Caudate nucleus (tissue), 63 donors: ENCODE measurements at places on chromosomes 1 and 21.

GRCh38 chr1:24117722-24118409 lies 5.9 kb upstream of the MYOM3 start:
- DNase-seq = no peak

GRCh38 chr1:26697431-26697977 lies 1.7 kb downstream of the ARID1A start:
- DNase-seq = no peak

- no peak for DNase-seq
Measured at GRCh38 chr21:44904141-44904923, 16.4 kb downstream of the ITGB2 start.

- no peak for DNase-seq
Measured at GRCh38 chr1:218817071-218817470, 356.6 kb upstream of the LYPLAL1 start.

- DNase-seq = peak; percentile 1
Measured at GRCh38 chr1:80170811-80171485, 1164.4 kb upstream of the ADGRL4 start.

DNA sequence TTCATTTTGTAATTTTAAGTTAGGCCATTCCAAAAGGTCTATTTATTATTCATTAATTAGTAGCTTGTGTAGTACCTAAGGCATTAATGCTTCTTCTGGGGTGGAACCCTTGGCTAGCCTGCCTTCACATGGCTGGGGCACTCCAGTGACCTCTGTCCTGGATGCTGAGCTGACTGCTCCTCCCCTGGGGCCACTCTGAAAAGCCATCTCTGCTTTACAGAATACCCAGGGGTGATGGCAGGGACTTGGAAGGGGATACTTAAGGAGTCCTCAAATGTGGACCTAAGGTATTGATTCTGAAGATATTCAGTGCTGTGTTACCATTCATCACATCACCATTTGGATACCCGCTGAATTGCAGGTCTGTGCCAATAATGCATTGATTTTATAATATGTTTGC lies 187.8 kb upstream of the COA6 start:
- DNase-seq = no peak

GRCh38 chr1:195970209-195970608 lies 638.0 kb downstream of the KCNT2 start:
- no peak for DNase-seq

- DNase-seq = no peak
Measured at GRCh38 chr1:203475012-203475981, at the start of gene PRELP. PRELP (plus strand) TSS chr1:203475806; CDS start chr1:203483185, 7,379 bp downstream.

DNA sequence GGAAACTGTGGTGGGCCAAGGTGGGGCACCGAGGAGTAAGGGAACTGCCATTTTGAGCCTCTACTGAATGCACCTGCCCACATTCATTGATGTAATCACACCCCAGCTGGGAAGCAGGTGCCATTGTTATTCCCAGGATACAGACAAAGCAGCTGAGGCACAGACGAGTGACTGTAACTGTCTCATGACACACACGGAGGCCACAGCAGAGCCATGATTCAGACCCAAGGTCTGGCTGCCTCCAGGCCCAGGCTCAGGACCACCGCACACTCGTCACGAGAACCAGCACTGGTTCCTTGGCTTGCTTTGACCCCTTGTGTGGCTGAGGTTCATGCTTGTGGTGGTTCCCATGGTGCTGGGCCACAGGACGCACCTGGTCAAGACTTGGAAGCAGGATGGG lies 45.6 kb upstream of the CLIC4 start:
- no peak for DNase-seq

GRCh38 chr1:183778568-183779433 lies 26.1 kb upstream of the RGL1 start:
- no peak for DNase-seq

GRCh38 chr1:54973205-54973921 lies 7.1 kb upstream of the TMEM61 start:
- no peak for DNase-seq

GRCh38 chr21:39082656-39083376 lies 100.4 kb downstream of the PSMG1 start:
- DNase-seq = no peak

- DNase-seq = no peak
Measured at GRCh38 chr1:117615474-117615873, 9.6 kb downstream of the TENT5C start.

DNA sequence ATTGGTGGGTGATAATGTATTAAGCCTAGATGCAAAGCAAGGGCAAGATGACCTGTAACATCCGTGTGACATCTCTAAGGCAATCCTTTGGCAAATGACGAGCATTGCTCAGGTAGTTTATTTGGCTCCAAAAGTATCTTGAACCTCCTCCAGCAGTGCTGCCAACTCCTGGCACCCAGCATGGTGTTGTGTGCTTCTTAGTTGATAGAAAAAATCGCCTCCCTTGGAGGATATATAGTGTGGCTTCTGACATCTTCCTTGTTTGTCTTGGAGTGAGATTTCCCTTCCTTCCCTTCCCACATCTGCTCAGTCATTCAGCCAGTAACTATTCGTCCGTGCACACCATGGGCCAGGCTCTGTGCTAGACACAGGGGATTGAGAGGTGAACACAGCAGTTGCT lies 121.8 kb downstream of the TOMM20 start:
- DNase-seq = no peak

DNA sequence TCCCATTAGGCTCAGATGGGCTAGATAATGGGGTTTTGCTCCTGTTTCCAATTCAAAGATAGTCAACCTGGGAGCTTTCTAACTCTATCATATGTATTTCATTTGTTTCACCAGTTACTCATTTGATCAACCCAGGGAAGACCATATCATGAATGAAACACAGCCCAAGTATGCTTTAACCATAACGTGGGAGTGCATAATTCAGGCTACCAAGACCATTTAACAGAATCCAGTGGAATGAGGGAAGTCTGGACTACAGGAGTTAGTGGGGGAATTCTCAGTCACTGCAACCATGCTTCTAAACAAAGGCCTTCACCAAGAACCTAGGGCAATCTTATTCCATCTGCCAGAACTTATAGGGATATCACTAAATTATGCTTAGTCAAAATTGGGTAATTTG lies 15.0 kb upstream of the SLC16A1 start:
- DNase-seq = no peak

- no peak for DNase-seq
Measured at GRCh38 chr1:181768211-181768929, 285.1 kb downstream of the CACNA1E start.

GRCh38 chr1:213075725-213076124 lies 24.7 kb downstream of the RPS6KC1 start:
- no peak for DNase-seq

- no peak for DNase-seq
Measured at GRCh38 chr1:72184099-72184701, 98.1 kb downstream of the NEGR1 start.

GRCh38 chr21:15272591-15272990 lies 207.8 kb upstream of the NRIP1 start:
- DNase-seq = no peak

- peak; percentile 12 for DNase-seq
Measured at GRCh38 chr1:4048076-4048475, 148.0 kb upstream of the C1orf174 start.

DNA sequence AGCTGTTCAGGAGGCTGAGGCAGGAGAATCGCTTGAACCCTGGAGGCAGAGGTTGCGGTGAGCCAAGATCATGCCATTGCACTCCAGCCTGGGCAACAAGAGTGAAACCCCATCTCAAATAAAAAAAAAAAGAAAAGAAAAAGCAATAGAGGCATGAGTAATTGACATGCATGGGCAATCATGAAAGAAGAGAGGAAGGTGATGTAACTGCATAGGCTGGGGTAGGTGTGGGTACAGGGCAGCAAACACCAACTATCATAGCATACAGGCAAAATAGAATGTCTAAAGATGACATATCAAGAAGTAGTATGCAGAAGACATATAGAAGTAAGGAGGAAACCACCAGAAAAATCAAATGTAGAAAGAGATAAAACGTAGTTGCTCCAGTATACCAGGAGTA lies 19.0 kb upstream of the MGST3 start:
- no peak for DNase-seq

GRCh38 chr1:32291145-32291707 lies 657 bp upstream of the HDAC1 start:
- no peak for DNase-seq

DNA sequence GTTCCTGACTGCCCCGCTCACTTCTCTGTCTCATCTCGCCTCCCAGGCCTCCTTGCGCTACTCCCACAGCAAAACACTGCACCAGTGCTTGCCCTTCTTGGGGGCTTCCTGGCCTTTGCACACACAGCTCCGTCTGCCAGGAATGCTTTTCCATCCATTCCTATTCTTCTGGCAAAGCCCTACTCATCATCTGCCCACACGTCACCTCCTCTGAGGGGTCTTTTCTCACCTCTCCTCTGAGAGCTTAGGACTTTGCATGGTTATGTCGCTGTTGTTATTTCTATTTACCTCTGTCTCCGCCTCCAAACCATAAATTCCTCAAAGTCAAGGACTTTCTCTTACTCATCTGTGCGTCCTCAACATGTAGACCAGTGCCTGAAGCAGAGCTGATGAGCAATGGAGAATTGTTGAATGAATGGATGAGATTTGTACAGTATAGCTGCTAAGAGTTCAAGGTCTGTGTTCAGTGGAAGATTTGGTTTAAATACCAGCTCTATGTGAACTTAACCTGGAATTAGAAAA lies 26.4 kb upstream of the BTG2 start:
- no peak for DNase-seq

DNA sequence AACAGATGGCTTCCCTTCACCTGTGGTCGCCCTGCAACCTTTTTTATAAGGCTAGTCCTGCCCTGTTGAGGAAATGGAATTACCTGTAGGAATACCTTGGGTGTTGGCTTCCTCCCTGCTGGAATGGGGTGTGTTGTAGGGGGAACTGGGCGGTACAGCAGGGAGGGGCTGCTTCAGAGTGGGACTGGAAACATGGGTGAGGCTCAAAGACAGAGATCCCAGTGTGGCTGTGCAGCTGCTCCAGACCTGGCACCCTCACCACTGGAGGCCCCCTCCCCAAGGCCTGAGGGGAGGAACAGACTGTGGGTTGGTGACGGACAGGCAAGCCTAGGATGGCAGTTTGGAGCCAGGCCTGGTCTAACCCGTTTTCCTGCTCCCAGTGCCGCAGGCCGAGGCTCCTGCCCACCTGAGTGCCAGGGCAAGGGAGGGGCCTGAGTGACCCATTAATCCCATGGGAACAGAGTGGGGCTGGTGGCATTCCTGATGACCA lies 4.5 kb downstream of the EFNA3 start:
- no peak for DNase-seq

GRCh38 chr1:53391296-53391695 lies 63.4 kb upstream of the LRP8 start:
- DNase-seq = no peak

GRCh38 chr1:234125283-234125682 lies 220.8 kb downstream of the SLC35F3 start:
- DNase-seq = no peak

- DNase-seq = no peak
Measured at GRCh38 chr1:2556678-2557481, 709 bp downstream of the TNFRSF14 start.

DNA sequence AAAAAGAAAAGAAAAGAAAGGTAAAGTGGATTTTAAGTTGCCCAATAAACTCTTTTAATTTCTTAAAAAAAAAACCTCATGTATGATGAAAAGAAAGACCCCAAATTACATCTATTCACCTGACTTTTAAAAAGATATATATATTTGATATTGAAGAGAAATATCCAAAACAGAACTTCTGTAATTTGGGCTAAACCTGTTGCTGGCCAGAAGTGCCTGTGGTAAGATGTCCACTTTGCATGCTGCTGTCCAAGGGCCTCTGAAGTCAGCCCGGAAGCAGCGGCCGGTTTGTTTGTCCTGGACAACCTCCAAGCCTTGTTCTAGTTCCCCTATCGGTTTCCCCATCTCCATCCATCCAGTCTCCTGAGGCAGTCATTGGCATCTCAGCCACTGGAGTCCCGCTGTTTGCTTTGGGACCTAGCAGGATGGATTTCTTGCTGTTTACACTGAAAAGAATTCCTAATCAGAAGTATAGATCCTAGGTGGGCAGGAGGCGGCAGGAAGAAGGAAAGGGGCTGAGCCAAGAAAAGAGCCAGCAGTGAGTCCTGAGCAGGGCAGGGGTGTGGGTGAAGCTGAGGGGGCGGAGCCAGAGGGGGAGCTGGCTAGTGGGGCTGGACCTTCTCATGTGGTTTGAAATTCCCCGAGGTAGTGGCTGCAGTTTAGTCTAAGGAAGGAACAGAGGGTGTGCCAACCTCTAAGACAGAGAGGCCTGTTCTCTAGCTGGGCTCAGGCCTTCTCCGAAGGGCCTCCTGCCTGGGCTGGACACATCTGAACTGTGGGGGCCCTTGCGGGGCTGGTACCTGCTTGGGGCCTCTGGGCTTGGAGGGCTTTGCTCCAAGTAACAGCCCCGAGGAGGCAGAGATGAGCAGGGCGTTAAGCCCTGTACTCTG lies 3.3 kb downstream of the NCMAP start:
- DNase-seq = peak; percentile 64

- no peak for DNase-seq
Measured at GRCh38 chr1:85462931-85463649, 1.9 kb downstream of the DDAH1 start.

DNA sequence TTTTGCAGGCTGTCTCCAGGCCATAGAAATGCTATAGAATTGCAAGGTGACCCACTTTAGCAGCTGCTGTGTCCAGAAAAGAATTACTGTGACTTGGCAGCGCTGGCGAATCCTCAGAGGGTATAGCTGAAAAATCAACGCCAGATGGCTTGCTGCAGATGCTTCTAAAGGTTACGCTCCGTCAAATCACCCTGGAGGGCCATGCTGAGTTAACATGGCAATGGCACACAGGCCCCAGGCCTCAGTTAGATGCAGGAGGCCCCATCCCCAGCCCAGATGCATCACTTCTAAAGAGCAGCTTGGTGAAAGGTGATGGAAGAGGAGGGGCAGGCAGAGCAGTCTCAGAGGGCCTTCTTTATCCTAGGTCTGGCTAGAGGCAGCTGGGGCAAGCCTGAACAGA lies 18.0 kb downstream of the KIAA1614 start:
- no peak for DNase-seq

GRCh38 chr1:204494281-204495077 lies at the start of gene PIK3C2B:
PIK3C2B (minus strand) TSS chr1:204494805; CDS start chr1:204469802, 25,003 bp downstream.
- peak; percentile 87 for DNase-seq

GRCh38 chr1:110945626-110946025 lies 18.1 kb downstream of the LRIF1 start:
- no peak for DNase-seq

GRCh38 chr1:224784265-224785039 lies 145.0 kb upstream of the DNAH14 start:
- no peak for DNase-seq
